ENCODE measurements at places on chromosomes 5 and 9.

DNA sequence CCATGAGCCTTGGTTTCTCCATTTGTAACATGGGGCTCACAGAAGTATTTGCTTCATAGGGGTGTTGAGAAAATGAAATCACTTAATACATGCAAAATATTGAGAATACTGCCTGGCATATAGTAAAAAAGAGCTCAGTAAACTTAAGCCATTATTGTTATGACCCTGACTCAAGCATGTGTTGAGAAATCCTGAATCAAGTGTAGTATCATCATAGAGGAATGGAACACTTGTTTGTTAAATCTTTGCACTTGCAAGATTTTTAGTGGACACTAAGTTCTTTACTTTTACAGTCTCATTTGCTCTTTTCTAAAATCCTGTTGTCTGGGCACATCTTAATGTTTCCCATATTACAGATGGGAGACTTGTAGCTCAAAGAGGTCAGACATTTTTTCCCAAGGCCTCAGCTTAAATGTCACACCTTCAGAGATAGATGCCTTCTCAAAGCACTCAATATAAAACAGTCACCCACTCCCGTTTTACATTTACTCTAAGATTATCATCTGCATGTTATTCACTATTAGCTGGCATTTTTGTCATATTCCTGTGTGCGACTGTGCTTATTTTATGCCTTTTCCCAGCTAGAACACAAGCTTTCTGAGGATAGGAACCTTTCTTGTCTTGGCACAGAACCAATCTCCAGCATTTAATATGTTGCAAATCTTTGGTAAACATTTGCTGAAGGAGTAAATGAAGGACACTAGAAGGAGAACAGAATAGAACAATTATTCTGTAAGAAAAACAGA, 250.0 kb upstream of the TNC start:
- DNase-seq: no peak

DNA sequence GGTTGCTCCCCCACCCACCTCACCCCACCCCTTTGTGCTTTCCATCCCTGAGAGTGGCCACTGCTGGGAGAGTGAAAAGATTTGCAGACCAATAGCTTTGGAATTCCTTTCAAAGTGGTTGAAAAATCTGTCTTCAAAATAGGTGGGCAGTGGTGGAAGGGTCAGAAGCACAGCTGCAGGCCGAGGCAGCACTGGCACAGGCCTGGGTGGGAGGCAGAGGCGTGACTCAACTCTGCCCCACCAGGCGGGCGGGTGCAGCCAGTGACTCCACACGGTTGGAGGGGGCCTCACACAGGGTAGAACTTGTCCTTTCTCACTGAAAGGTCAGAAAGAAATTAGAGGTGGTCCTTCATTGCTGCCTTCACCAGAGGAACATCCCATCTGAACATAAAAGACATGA, 214.9 kb upstream of the TBCA start:
- DNase-seq: no peak

DNA sequence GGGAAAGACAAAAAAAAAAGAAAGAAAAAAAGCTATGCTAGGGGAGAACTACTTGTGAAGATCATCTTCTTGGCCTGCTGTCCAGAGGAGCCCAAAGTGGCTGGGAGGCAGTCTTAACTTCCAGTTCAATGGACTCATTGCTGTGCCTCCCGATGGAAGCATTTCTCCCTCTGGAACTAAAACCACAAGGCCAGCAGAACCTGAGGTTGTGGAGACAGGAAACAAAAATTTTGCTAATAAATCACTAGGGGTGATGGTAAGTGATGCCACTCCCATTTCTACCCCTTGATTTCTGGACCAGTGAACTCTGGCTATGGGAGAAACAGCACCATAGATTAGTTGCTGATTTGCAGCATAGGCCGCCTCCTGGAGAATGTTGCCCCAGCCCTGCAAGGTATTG, 123.4 kb upstream of the NFIL3 start:
- DNase-seq: no peak

DNA sequence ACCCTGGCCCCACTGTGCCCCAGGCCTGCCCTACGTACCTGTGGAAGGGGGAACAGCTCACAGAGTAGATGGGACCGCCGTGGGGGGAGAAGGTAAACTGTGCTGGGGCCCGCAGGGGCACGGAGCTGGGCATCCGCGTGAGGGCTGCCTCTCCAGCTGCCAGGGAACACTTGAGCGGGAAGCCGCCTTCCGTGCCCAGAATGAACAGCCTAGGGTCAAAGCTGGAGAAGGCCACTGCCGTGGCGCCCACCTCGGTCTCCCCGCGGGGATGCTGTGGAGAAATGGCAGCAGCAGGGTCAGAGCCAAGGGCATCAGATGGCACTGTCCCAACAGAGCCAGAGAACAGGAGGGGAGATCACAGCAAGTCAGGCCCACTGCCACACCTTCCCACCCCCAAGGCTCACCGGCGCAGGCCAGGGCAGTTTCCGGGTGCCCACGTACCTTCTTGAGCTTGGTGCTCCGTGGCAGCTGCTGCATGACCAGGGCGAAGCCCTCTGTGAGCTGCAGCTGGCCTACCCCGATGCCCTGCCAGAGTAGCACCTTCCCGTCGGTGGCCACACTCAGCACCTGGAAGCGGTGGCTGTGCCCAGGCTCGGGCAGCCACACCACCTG, 21.9 kb downstream of the DYNC2I2 start:
- DNase-seq: no peak

DNA sequence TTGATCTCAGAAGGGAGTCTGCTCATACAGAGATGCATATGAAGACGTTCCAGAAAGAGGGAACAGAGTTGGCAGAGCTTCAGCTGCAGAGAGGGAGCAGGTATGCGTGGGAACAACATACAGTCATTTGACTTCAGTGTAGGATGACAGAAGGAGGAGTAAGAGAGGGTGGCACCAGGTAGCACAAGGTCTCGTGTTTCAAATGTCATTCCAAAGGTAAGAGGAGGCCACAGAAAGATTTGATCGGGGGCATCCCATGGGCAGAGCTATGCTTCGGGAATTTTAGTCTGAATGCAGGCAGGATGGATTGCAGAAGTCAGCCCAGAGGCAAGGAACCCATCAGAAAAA, 367.1 kb downstream of the CDK5RAP2 start:
- no peak for DNase-seq

DNA sequence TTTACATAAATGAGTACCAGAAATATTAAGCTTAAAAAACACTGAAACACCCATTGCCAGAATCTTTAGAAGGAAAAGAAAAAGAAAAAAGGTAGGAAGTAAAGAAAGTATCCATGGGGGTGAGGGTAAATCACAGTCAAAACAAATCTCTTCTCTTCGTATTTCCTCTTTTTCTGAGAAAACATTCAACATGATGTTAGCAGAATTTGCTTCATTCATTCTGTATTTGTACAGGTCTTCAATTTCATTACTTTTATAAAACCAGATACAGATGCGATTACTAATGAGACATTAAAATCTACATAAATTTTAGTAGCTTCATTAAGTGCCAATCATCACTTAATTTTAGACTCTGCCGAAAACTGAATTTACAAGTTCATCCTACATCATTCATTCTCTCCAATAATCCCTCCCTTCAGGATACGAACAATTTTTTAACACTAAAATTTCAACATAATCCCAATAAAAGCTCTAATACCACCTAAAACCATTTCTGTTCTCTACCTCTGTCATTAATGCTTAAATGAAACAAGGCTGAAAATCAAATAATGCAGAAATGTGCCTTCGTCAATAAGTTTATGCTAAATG, 7.0 kb downstream of the NR3C1 start:
- no peak for DNase-seq

DNA sequence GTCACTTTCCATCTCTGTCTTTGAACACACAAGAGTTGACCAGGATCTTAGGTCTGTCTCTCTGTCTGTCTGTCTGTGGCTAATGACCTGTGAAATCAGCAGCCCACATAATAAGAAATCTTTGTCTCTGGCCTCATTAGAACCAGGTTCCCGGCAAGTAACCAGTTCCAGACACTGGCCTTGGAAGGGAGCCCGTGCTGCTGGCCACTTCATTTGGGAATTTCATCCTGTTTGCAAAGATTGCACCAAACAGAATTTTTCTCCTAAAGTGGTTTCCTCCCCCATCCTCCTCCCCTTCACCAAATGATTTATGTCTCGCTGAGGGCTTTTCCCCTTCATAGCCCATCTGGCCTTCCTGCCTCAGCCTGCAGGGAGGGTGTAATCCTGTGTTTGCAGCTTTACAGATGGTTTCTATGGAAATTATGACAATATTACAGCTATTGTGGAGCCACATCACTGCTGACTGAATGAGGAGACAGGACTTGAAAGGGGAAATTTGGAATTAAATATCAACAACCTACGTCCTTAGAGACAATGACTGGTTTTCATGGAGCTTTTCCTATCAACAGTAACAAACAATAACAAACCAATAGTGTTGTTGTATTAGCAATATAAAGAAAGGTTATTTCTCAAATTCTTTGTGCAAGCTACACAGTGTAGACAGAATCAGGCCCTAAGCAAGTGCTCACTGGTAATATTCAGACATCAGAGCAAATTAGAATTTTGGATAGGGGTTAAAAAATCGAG, 25.7 kb downstream of the DPYSL3 start:
- DNase-seq: peak; percentile 82

DNA sequence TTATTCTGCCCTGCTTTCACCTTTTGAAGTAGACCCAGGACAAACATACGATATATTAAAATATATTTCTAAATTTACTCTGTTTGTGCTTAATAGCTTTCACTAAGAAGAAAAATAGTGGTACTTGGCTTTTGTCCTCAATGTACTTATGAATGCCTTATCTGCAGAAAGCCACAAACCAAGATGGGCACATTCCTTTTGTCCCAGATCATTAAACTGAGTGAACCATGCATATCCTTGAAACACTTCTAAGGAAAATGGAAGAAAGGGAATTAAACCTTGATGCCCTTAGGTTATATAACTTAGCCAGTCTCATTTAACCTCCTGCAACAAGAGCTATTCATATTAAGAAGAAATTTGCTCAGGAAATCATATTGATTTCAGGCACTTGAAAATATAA, 553.8 kb upstream of the CDH9 start:
- DNase-seq: no peak

- no peak for DNase-seq
Measured at GRCh38 chr5:149161026-149161687, 19.9 kb downstream of the ABLIM3 start.

DNA sequence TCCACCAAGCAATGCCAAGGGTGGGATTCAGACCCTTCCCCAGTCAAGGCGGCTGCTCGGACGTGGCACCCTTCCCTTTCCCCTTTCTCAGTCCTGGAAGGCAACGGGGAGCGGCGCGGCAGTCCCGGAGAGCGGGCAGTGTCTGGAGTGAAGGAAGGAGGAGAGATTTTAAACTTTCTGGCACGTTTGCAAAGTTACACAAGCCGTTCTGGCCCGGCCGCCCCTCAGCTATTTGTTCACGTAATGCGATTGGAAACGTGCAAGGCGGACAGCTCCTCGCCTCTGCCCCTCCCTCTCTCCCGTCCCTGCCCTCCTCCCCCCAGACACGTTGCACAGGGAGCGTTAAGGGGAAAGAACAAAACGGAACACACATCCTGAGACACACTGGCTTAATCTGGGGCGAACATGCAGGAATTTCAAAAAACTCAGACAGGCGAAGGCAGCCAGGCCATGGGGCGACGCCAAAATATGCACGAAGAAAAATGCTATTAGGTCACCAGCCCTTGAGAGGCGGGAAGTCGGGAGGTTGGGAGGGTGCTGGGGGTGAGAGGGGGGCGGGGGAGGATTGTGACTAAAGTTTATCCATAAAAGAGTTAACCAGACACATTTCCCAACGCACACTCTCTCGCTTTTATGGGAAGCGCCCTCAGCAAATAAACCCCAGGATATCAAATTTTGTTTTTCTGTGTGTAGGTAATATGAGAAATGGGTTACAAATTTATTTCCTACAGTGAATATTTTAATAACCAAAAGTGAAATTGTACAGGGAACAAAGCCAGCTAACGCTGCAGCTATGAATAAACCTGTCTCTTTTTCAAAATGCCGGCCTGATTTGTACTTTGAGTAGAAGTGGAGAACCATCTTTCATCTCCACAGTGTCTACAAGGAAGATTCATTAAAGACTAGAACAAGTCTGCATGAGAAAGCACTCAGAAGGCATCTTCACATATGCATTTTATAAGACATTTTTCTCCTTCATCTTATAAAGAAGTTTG, at the start of gene LOX:
LOX (minus strand) TSS at position 144 of the 995 bp plus-strand sequence. CDS start 274 bp downstream, outside the sequence.
- DNase-seq: peak; percentile 90

DNA sequence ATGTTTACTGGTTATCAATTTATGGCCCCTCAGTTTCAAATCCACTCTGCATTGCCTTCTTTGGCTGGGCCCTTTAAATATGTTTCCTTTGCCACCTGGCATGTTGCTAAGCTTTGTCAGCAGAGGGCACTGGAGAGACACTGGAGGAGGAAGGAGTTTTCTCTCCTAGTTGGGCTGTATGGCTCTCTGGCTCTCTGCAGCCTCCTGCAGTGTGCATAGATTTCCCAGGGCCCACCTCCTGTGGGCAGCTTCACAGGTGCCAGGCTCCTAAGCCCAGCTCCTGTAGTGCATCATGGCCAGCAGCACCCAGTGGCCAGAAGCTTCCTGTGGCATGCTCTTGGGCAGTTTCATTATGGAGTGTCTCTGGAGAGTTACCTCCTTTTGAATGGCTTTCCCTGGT, 23.3 kb downstream of the CAVIN4 start:
- DNase-seq: no peak

DNA sequence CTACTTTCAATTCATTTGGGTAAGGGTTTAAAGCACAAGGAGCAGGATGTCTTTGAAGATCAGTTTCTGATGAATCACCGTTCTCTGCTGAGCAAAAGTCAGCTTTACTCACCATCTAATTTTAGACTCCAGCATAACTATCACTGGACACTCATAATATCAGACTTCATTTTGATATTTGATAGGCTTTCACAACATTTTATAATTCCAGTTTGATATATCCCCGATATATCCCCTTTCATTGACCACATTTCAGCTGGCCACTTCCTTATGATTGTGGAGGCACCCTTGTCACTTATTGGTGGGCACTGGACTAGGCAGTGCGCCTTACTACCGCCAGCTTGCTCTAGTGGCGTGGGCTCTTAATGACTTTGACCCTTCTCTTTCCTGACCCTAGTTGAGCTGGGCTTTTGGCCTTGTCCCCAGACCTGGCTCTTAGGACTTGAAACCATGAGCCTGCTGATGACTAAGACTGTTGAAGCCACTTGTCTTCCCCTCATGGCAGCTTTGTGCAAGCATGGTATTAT, 46.8 kb downstream of the CYSTM1 start:
- DNase-seq: no peak

- DNase-seq: no peak
Measured at GRCh38 chr5:125550274-125550673, 803.8 kb upstream of the ZNF608 start.

DNA sequence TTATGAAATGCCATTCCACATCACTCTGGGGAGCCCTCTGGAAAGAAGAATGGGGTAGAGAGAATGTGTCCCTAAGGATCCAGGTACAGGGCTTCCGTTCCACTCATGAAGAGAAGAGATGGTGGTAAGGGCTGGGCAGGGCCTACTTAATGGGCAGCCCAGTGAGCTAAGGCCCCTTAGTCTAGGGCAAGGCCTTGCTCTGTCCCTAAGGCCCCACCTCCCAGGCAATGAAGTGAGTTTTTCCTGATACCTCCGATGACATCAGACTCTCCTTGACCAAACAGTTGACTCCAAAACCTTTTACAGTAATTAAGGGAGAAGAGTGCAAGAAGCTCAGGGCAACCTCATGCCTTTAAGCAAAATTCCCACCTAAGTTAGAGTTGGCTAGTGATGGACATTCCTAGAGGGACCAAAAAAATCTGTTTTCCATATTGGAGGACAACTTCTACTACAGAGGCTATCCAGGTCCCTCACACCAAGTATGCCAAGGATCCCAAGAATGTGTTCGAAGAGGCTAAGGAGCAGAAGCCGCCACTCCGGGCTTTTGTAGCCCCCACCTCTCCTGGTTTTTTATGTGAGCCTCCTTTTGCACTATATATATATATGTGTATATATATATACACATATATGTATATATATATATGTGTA, 5.9 kb downstream of the KLF9 start:
- no peak for DNase-seq

All from right forelimb (tissue), 1 donor.